Esophagus mucosa (tissue), 1 donor: ENCODE measurements at places on chromosomes 5 and 9. TPM values are rescaled to one million over a fixed set of nuclear protein-coding genes. Genes with fewer than 3 reads are reported as not detected.

The LCN1 gene
- not detected for total RNA-seq

The PLK2 gene
- 90.7 TPM for total RNA-seq

The SOHLH1 gene
- total RNA-seq = not detected

The PCDHA12 gene
- not detected for total RNA-seq

The PTGDS gene
- 18.4 TPM for total RNA-seq

The CBY3 gene
- not detected for total RNA-seq

The CCNO gene
- total RNA-seq = 2.2 TPM

The GOLGA1 gene
- 17.6 TPM for total RNA-seq

The ACTBL2 gene
- not detected for total RNA-seq

The TAL2 gene
- not detected for total RNA-seq

The PCDHB4 gene
- 0.52 TPM for total RNA-seq

The SVEP1 gene
- total RNA-seq = 1.2 TPM

The FSTL4 gene
- 2.8 TPM for total RNA-seq

The F12 gene
- 32.8 TPM for total RNA-seq

The FBP2 gene
- total RNA-seq = not detected

The DMRT2 gene
- 0.12 TPM for total RNA-seq

The CCDC192 gene
- total RNA-seq = not detected

The ADAMTS16 gene
- not detected for total RNA-seq

The ZNF618 gene
- 2.0 TPM for total RNA-seq

The SLC22A4 gene
- 0.28 TPM for total RNA-seq

The GGTA1 gene
- 7.1 TPM for total RNA-seq

The PRDM9 gene
- not detected for total RNA-seq

The TEX10 gene
- total RNA-seq = 12.5 TPM

The ANAPC2 gene
- 25.0 TPM for total RNA-seq

The RALGDS gene
- 35.0 TPM for total RNA-seq

The FAM120A gene
- 75.8 TPM for total RNA-seq

The PLEKHG4B gene
- total RNA-seq = 0.36 TPM

The ATP10B gene
- total RNA-seq = 12.1 TPM

The GFPT2 gene
- 1.1 TPM for total RNA-seq

The EQTN gene
- total RNA-seq = not detected

The MLANA gene
- total RNA-seq = not detected

The ZDHHC11B gene
- total RNA-seq = 7.0 TPM

The TMEM252 gene
- total RNA-seq = not detected

The NSG2 gene
- total RNA-seq = not detected

The GADD45G gene
- 1.6 TPM for total RNA-seq

The WASHC1 gene
- total RNA-seq = 11.2 TPM

The PCDHA10 gene
- 0.08 TPM for total RNA-seq

The TEK gene
- 1.9 TPM for total RNA-seq

The NIM1K gene
- not detected for total RNA-seq

The GNA14 gene
- total RNA-seq = 0.60 TPM

The PDE6A gene
- 0.48 TPM for total RNA-seq

The PCDHB15 gene
- total RNA-seq = 0.44 TPM

The OSMR gene
- 23.1 TPM for total RNA-seq

The HSPB3 gene
- total RNA-seq = not detected

The C5orf52 gene
- not detected for total RNA-seq

The CDKN2A gene
- 7.7 TPM for total RNA-seq
